ENCODE measurements at places on chromosomes 5 and 9. TPM values are rescaled to one million over a fixed set of nuclear protein-coding genes. Genes with fewer than 3 reads are reported as not detected.

GRCh38 chr5:178398901-178399700 lies 166.5 kb upstream of the PHYKPL start:
- DNase-seq, result no peak

DNA sequence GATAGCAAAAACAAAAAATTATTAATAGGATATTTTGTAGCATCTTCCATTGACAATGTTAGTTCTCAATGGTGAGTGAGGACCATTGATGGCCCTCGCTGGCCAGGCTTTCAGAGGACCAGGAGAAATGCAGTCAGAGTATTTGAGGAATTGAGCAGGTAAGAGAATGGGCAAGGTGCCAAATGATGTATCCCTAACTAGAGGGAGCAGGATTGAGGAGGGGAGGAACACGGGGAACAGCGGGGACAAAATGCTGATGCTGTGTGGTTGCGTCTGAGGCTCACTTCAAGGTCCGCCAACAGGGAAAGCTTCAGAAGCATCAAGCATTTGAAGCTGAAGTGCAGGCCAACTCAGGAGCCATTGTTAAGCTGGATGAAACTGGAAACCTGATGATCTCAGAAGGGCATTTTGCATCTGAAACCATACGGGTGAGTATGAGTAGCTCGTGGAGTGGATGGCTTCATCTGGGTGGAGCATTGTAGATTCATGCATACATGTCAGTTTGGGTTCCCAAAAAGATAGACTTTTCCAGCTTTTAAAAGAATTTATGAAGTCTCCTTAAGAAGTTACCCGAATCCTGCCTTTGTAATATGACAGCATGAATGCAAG lies 16.2 kb downstream of the SPTAN1 start:
- DNase-seq, result no peak

DNA sequence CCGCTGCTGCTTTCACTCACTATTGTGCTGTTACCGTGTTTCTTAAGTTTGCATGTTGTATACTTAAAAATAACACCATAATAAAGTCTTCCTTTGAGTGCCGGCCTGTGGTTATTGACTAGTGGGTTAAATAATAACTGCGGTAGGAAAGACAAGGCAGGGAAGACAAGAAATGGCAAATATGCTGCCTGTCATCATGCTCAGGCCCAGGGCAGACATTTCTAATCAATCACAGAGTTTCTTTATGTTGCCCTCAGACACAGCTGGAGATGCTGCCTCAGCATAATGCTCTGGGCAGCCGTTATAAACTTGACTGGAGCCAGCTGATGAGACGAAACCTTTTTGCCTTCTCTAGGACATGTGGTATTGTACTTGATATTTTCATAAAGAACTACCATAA lies 215.0 kb downstream of the GAPVD1 start:
- no peak for DNase-seq

DNA sequence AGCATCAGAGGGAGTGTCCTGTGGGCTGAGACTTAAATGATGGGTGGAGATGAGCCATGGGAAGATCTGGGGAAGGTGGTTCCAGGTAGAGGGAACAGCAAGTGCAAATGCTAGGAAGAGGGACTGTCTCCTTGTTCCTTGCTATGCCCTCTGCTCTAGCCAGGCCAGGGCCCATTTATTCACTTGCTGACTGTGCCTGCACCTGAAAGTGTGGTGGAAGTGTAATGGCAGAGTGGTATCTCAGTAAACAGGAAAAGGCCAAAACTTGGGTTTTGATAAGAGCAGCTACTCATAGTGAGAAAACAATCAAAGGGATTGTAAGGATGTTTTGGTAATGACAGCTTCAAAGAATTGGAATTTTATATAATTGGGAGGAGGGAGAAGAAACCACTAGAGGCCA lies 32.4 kb downstream of the TLE4 start:
- no peak for DNase-seq

The OR1Q1 gene
- not detected for total RNA-seq

The CER1 gene
- not detected for total RNA-seq

The ZFP62 gene
- 35.8 TPM for total RNA-seq

The C5orf34 gene
- total RNA-seq, result 0.56 TPM

The FBXW2 gene
- total RNA-seq, result 58.2 TPM
